Articular chondrocyte of knee joint (primary cell): ENCODE measurements at places on chromosomes 2 and 18. TPM values are rescaled to one million over a fixed set of nuclear protein-coding genes. Genes with fewer than 3 reads are reported as not detected.

The GALM gene
- 23.5 and 24.4 TPM in 2 replicates for total RNA-seq

The SALL3 gene
- not detected in 2 replicates for total RNA-seq

The CFAP65 gene
- 0.22 TPM in 1 of 2 replicates, not detected in the other for total RNA-seq

The TOGARAM2 gene
- total RNA-seq: under 0.01 and 0.26 TPM in 2 replicates

The PGAP1 gene
- 11.2 and 12.9 TPM in 2 replicates for total RNA-seq

The CDH20 gene
- total RNA-seq: not detected in 2 replicates
